ENCODE measurements at places on chromosomes 16 and 17. TPM values are rescaled to one million over a fixed set of nuclear protein-coding genes. Genes with fewer than 3 reads are reported as not detected.

ABCC12 gene
- not detected for total RNA-seq

LITAFD gene
- not detected for total RNA-seq

RHBDF1 gene
- total RNA-seq = 15.0 TPM

HSD17B1 gene
- total RNA-seq = 9.4 TPM

ZSCAN10 gene
- not detected for total RNA-seq

KRT31 gene
- total RNA-seq = 0.23 TPM

TMEM98 gene
- total RNA-seq = 57.0 TPM

CLEC18B gene
- 2.1 TPM for total RNA-seq

EFNB3 gene
- 3.2 TPM for total RNA-seq

HCRT gene
- not detected for total RNA-seq

AIPL1 gene
- not detected for total RNA-seq

ACSM3 gene
- 0.65 TPM for total RNA-seq

KLHL36 gene
- 58.4 TPM for total RNA-seq

PTX4 gene
- total RNA-seq = not detected

MYH8 gene
- total RNA-seq = not detected

GRB7 gene
- 31.5 TPM for total RNA-seq

CDH11 gene
- 66.0 TPM for total RNA-seq

NTN3 gene
- not detected for total RNA-seq

GPR179 gene
- total RNA-seq = not detected

MYH2 gene
- not detected for total RNA-seq

TBC1D3D gene
- not detected for total RNA-seq

ZNF750 gene
- 0.08 TPM for total RNA-seq

PRAC2 gene
- total RNA-seq = not detected

PITPNC1 gene
- total RNA-seq = 17.6 TPM

FBXW10B gene
- total RNA-seq = 0.08 TPM

HSPB9 gene
- total RNA-seq = not detected

NPIPA8 gene
- 0.80 TPM for total RNA-seq

MAPT gene
- total RNA-seq = 0.23 TPM

SYT17 gene
- total RNA-seq = not detected

CSNK2A2 gene
- 22.7 TPM for total RNA-seq

TSPAN10 gene
- total RNA-seq = 0.49 TPM

TNS4 gene
- 305 TPM for total RNA-seq

CRYBA1 gene
- not detected for total RNA-seq

TERB1 gene
- total RNA-seq = not detected

UTP4 gene
- total RNA-seq = 16.6 TPM

PERCC1 gene
- total RNA-seq = not detected

SHISA6 gene
- not detected for total RNA-seq

CCL4L2 gene
- total RNA-seq = not detected

TBCD gene
- total RNA-seq = 39.1 TPM

GAST gene
- total RNA-seq = not detected

PRSS27 gene
- 0.76 TPM for total RNA-seq

SLC12A3 gene
- total RNA-seq = not detected

DPEP1 gene
- not detected for total RNA-seq

KRT9 gene
- total RNA-seq = 0.23 TPM

UNC13D gene
- total RNA-seq = 1.2 TPM

CD300A gene
- not detected for total RNA-seq

PIRT gene
- not detected for total RNA-seq

EXOC3L1 gene
- total RNA-seq = 0.08 TPM

MFAP4 gene
- not detected for total RNA-seq

NPIPA2 gene
- not detected for total RNA-seq

MYH1 gene
- not detected for total RNA-seq

UMOD gene
- not detected for total RNA-seq

UNKL gene
- total RNA-seq = 3.2 TPM

CCDC137 gene
- total RNA-seq = 18.8 TPM

MRTFB gene
- 6.2 TPM for total RNA-seq

ARSG gene
- 0.16 TPM for total RNA-seq

PYY gene
- not detected for total RNA-seq

Data from hair follicular keratinocyte (primary cell).